ENCODE measurements at places on chromosomes 1 and 21. TPM values are rescaled to one million over a fixed set of nuclear protein-coding genes. Genes with fewer than 3 reads are reported as not detected.

The HAX1 gene
- total RNA-seq: 141 TPM

The SH3D21 gene
- total RNA-seq: 5.2 TPM

The S100A7 gene
- not detected for total RNA-seq

The LCE1B gene
- total RNA-seq: not detected

The SLAMF9 gene
- not detected for total RNA-seq

The DIRAS3 gene
- 1.2 TPM for total RNA-seq

The SLAMF1 gene
- total RNA-seq: not detected

The KIF17 gene
- 3.0 TPM for total RNA-seq

The SPRR1A gene
- not detected for total RNA-seq

The ESPN gene
- not detected for total RNA-seq

The TAL1 gene
- 0.08 TPM for total RNA-seq

The TBCE gene
- 25.5 TPM for total RNA-seq

Measured in fibroblast of the aortic adventitia (primary cell).